ENCODE measurements at places on chromosomes 2 and 18. TPM values are rescaled to one million over a fixed set of nuclear protein-coding genes. Genes with fewer than 3 reads are reported as not detected.

The CTAGE1 gene
- not detected for total RNA-seq

DNA sequence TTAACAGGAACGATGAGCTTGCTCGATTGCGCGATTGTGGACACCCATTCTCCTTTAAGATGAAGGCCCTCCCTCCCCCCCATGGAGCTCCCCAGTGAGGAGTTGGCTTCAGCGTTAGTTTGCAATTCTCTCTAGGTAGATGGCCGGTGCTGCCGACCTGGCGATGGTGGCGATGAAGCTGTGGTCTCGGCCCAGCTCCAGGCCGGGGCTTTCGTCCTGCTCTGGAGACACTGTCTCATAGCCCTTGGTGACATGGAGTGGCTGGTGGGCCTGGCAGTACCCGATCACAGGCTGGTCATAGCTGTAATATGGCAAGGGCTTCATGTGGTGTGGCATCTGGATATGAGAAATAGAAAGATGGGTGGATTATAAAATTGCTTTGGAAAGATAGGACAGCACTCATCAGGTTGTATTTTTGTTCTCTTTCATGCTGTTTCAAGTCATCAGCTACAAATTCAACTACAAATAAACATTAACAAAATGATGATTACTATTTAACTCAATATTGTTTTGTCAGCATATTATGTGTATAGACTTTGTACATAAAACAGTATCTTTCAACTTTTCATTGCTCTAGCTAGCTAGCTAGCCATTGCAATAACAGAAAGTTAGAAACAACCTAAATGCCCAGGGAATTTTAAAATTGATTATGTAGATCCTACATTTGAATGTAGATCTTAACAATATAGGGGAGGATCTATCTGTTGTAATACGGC, 773.4 kb downstream of the LRRTM4 start:
- H3K27ac ChIP-seq, result no peak overlapping the region
- H3K4me3 ChIP-seq, result no peak overlapping the region
- peaks cover 2% of the 10 kb centered on the region for H3K27me3 ChIP-seq

DNA sequence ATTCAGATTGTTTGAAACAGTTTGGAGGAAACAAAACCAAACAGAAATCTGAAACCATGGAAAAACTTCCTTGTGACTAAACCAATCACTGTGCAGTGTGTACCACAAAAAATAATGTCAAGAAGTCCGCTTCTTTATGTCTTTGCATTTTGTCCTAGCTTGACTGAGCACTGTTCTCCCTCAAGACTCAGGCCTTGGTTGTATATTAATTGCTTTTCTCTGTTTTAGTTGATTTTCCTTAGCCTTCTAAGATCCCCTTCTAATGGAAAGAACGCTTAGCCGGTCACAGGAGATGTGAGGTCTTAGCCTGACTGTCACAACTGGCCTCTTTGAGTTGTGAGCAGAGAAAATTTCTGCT, 56.6 kb downstream of the LCLAT1 start:
- no peak for DNase-seq
- peaks cover 5% of the 10 kb centered on the region for H3K36me3 ChIP-seq
- H3K27ac ChIP-seq, result peak overlapping the region; percentile 39
- no peak overlapping the region for H3K4me3 ChIP-seq
- H3K27me3 ChIP-seq, result no peaks in the 10 kb centered on the region
- H3K4me1 ChIP-seq, result peaks cover 22% of the 10 kb centered on the region

The KCNIP3 gene
- total RNA-seq, result 0.57 TPM

DNA sequence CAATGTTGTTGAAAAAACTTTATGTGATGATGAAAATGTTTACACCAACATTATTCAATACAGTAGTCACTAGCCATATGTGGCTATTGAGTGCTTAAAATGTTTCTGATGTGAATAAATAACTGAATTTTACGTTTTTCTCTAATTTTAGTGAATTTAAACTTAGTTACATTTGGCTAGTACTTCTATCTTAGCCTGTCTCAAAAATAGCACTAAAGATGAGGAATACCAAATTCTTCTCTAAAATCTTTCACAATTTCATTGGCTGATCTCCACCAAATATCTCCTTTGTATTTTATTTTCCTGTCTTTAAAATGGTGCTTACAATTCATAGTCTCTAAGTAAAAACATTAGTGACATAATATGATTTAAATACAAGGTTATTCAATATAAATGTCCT, 83.7 kb upstream of the RND3 start:
- no peak overlapping the region for H3K4me3 ChIP-seq
- H3K4me1 ChIP-seq, result peaks cover 43% of the 10 kb centered on the region
- H3K36me3 ChIP-seq, result no peaks in the 10 kb centered on the region
- DNase-seq, result no peak
- H3K27ac ChIP-seq, result peak overlapping the region; percentile 64

- H3K27me3 ChIP-seq, result no peaks in the 10 kb centered on the region
- H3K4me3 ChIP-seq, result peak overlapping the region; percentile 96
- peak overlapping the region; percentile 100 for H3K27ac ChIP-seq
- peak; percentile 73 for DNase-seq
- peaks cover 8% of the 10 kb centered on the region for H3K36me3 ChIP-seq
Observed at GRCh38 chr2:24793761-24794435, 673 bp downstream of the CENPO start.

GRCh38 chr18:58532972-58533371, 95.9 kb downstream of the ALPK2 start:
- H3K4me3 ChIP-seq, result no peak overlapping the region
- DNase-seq, result no peak
- no peaks in the 10 kb centered on the region for H3K27me3 ChIP-seq
- H3K36me3 ChIP-seq, result peaks cover 30% of the 10 kb centered on the region
- H3K4me1 ChIP-seq, result peaks cover 5% of the 10 kb centered on the region

DNA sequence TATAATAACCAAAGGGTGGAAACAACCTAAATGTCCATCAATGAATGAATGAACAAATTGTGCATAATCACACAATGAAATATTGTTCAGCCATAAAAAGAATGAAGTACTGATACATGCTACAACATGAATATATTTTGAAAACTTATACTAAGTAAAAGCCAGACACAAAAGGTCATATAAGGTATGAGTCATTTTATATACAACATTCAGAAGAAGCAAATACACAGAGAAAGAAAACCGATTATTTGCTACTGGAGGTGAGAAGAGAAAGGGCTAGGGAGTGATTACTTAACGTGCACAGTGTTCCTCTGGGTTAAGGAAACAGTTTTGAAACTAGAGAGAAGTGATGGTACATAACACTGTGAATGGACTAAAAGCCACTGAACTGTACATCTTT, 105.3 kb downstream of the GORASP2 start:
- H3K4me3 ChIP-seq, result no peak overlapping the region
- no peak for DNase-seq
- H3K36me3 ChIP-seq, result peaks cover 60% of the 10 kb centered on the region
- H3K4me1 ChIP-seq, result peaks cover 4% of the 10 kb centered on the region
- H3K27me3 ChIP-seq, result no peaks in the 10 kb centered on the region

The POTEJ gene
- total RNA-seq, result not detected

GRCh38 chr2:4618141-4618540, 914.8 kb downstream of the DCDC2C start:
- peaks cover 4% of the 10 kb centered on the region for H3K4me1 ChIP-seq
- H3K36me3 ChIP-seq, result no peaks in the 10 kb centered on the region
- H3K4me3 ChIP-seq, result no peak overlapping the region
- no peaks in the 10 kb centered on the region for H3K27me3 ChIP-seq
- no peak overlapping the region for H3K27ac ChIP-seq

The NDC80 gene
- 7.9 TPM for total RNA-seq

The ANTXR1 gene
- total RNA-seq, result 144 TPM

DNA sequence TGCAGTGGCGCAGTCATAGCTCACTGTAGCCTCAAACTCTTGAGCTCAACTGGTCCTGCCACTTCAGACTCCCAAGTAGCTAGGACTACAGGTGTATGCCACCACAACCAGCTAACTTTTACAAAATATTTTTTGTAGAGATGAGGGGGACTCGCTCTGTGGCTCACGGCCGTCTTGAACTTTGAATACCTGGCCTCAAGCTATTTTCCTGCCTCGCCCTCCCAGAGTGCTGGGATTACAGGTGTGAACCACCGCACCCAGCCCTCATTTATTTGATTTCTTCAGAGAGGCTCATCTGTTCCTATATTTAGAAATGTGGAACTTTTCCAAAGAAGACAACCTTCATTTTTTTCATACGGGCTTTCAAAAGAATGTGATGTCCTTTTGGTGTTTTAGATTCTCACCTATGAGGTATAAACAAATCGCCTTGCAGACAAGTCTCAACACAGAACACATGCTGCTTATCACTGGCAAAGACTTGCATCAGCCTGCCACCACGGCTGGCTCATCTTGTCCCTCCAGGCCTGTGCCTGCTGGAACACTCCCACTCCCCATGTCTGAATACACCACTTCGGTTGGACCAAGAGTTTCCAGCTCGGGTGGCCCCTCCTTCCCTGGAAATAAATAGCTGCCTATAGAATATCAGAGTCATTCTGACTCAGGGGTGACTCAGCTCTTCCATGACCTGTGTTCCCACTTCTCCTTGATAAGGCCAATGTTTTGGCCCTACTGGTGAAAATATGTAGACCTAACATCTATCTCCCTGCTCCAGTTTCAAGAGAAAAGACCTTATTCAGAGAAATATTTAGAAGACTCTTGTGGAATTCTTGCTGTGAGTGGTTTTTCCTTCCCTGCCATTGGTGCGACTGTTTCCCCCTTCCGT, 202.6 kb downstream of the TGIF1 start:
- H3K27me3 ChIP-seq, result no peaks in the 10 kb centered on the region
- H3K4me3 ChIP-seq, result no peak overlapping the region
- no peaks in the 10 kb centered on the region for H3K36me3 ChIP-seq

DNA sequence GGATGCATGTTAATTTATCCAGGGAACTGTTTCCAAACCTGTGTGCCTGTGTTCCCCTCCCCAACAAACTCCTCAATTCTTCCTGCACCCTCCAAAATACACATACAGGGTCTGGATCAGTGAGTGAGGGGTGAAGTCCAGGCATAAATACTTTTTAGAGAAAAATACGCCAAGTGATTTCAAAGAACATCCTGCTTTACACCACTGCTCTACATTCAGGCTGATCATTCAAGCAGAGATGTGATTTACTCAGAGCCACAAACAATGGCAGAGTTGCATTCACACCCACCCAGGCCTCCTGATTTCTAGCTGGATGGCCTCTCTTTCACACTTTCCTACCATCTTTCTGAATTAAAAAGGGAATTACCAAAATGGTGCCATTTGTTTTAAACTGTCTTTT, 289.5 kb upstream of the SLC14A2 start:
- H3K27ac ChIP-seq, result no peak overlapping the region
- H3K36me3 ChIP-seq, result no peaks in the 10 kb centered on the region
- peaks cover 59% of the 10 kb centered on the region for H3K4me1 ChIP-seq
- H3K27me3 ChIP-seq, result peaks cover 10% of the 10 kb centered on the region
- no peak for DNase-seq

GRCh38 chr2:134626781-134627180, 92.0 kb downstream of the TMEM163 start:
- no peaks in the 10 kb centered on the region for H3K4me1 ChIP-seq
- no peak for DNase-seq
- H3K36me3 ChIP-seq, result no peaks in the 10 kb centered on the region
- H3K4me3 ChIP-seq, result no peak overlapping the region

The PKDCC gene
- total RNA-seq, result 42.2 TPM

The RND3 gene
- total RNA-seq, result 160 TPM

- no peaks in the 10 kb centered on the region for H3K27me3 ChIP-seq
- H3K27ac ChIP-seq, result no peak overlapping the region
- no peaks in the 10 kb centered on the region for H3K4me1 ChIP-seq
- no peak overlapping the region for H3K4me3 ChIP-seq
- peaks cover 44% of the 10 kb centered on the region for H3K36me3 ChIP-seq
- DNase-seq, result no peak
Observed at GRCh38 chr2:131142849-131143248, 37.7 kb downstream of the PLEKHB2 start.

DNA sequence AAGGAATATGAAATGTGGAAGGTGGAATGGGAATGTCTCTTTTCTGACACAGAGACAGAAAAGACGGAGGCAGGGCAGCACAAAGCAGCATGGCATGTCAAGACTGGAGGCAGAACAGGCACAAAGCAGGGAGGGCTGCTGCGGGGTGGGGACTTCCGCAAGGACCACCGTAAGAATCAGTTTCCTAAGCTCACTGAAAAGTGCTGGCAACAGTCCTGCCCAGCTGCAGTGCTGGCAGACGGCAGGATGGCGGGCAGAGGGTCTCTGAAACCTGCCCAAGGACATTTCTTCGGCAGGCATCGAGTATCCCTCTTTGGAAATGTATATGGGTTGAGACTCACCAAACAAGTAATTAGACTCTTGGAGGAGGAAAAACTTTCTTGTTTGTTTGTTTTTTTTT, 54.9 kb downstream of the FAM178B start:
- H3K27me3 ChIP-seq, result peaks cover 39% of the 10 kb centered on the region
- H3K36me3 ChIP-seq, result no peaks in the 10 kb centered on the region
- no peak overlapping the region for H3K4me3 ChIP-seq
- no peaks in the 10 kb centered on the region for H3K4me1 ChIP-seq

The SH3RF3 gene
- total RNA-seq, result 84.4 TPM

- H3K4me3 ChIP-seq, result no peak overlapping the region
- H3K36me3 ChIP-seq, result no peaks in the 10 kb centered on the region
- DNase-seq, result no peak
- no peaks in the 10 kb centered on the region for H3K27me3 ChIP-seq
- no peak overlapping the region for H3K27ac ChIP-seq
Observed at GRCh38 chr2:126228531-126228930, 427.4 kb upstream of the GYPC start.

DNA sequence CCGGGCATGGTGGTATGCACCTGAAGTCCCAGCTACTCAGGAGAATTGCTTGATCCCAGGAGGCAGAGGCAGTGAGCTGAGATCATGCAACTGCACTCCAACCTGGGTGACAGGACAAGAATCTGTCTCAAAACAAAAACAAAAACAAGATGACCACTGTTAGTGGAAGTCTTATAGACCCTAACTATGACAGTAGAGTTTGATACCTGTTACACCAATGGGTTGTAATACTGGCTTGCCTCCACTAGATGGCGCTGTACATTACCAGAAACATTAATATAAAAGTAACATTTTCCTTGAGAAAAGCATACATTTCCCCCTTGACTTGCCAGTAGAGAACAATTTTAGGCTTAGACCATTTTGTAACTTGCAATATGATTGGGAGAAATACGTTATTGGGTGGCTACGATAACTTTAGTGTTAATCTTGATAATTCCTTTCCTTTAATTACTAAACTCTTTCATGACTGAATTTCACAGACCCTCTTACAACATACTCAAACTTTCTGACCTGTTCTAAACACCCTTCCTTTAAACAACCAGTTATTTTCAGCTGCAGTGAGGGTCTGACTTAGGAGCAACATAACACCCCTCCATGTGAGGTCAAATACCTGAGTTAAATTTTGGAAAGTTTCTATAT, 19.5 kb downstream of the SLC25A52 start:
- H3K4me1 ChIP-seq, result no peaks in the 10 kb centered on the region
- H3K4me3 ChIP-seq, result no peak overlapping the region
- no peaks in the 10 kb centered on the region for H3K36me3 ChIP-seq
- peaks cover 2% of the 10 kb centered on the region for H3K27me3 ChIP-seq
- no peak for DNase-seq

- no peak for DNase-seq
- no peaks in the 10 kb centered on the region for H3K4me1 ChIP-seq
- H3K36me3 ChIP-seq, result no peaks in the 10 kb centered on the region
Observed at GRCh38 chr2:147538088-147538487, 306.7 kb upstream of the ACVR2A start.
